ENCODE measurements at places on chromosomes 2 and 18.
A peak's percentile ranks its signal among the peaks of the same experiment; 100 is the strongest.

GRCh38 chr2:39696101-39696553 lies 30.4 kb downstream of the TMEM178A start:
- DNase-seq: peak; percentile 96

DNA sequence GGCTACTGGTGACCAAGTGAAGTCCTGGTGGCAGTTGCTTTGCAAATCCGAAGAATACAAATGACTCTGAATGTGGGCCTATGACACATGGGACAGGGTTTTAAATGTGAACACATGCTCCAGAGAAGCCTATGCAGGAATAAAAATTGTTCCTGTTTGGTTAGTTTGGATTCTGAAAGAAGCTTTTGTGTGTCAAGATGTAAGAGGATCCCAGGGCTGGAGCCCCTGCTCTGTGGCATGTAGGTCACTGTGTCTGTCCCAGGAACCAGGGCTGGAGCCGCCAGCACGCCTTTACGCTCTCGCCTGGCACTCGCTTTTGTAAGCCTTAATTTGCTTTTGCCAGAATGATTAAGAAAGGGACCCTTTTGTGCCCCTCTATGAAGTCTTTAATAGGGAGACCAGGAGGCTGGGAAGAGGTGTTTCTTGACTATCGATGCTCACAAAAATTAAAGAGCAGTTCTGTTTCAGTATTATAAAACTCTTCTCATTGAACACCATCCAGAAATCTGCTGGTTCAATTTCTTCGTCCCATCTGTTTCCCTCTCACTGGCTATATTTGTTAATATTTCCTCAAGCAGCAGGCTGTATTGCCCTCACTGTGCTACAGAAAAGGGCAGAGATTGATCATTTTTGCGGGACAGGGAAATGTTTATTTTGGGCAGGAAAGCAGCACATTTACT lies 532.7 kb upstream of the POU3F3 start:
- no peak for DNase-seq

GRCh38 chr2:208879666-208880065 lies 473.1 kb downstream of the PTH2R start:
- DNase-seq: no peak

DNA sequence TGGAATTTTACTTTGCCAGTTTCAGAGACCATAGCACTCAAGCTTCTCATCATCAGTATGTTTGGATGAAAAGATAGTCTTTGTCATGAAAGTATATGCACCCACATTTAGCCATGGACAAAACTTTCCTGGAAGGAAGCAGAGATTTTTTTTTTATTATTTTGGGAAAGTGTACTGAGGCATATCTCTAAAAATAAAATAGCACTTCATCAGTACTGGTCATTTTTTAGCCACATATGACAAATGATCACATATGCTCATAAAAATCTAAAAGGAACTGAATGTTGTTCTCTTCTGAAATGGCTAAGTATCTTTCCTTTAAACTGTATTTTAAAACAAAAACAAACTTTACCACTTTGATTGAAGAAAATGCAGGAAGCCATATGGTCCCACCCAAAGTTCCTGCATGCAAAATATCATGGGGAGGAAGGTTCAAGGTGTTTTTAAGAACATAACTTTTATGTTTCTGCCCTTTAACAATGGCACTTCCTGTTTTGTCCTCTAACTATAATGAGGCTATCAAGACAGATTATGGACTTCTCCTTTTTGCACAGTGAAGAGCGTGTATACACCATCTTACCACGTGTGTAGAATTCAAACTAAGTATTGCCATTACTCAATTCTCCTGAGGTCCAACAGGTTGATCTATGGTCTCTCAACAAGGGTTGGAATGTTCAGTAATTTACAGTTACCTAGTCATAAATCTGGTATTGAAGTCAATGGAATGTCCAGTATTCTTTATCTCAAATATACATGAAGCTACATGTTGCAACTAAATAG lies 77.1 kb upstream of the SLC39A10 start:
- DNase-seq: no peak

DNA sequence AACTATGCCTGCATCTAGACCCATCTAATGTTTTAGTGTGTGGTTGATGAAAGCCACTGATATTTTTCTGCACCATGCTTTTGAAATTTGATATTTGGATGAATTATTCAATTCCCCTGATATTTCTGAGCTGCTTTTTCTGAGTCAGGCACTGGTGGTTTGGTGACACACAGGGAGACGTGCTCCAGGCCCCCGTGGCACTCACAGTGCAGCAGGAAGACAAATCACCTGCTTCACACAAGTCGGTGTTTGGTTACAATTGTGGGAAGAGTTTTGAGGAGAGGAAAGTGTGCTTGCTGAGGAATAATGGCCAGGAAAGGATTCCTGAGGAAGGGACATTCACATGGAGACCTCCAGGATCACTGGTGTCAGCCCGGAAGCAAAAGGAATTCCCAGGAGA lies 179.7 kb downstream of the ACKR3 start:
- peak; percentile 1 for DNase-seq

- no peak for DNase-seq
These were observed 58.7 kb downstream of the PDCL3 start for GRCh38 chr2:100621371-100621951.

DNA sequence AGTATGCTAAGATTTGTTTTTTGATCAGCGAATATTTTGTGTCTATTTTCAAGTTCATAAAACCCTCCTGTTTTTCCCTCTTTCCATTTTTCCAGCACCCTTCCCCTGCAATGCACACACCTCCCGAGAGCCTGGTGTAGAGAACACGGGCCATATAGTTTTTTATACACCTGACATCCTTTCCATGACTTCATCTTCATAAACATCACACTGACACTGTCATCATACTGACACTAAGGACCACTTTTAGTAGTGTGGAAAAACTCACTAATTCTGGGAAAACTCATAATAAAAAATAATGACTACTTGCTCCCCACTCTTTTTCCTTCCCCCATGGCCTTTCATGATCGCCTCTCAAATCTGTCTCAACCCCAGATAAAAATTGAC lies 70.2 kb downstream of the EPHA4 start:
- no peak for DNase-seq

GRCh38 chr18:42564761-42565160 lies 550.7 kb downstream of the RIT2 start:
- DNase-seq: no peak

DNA sequence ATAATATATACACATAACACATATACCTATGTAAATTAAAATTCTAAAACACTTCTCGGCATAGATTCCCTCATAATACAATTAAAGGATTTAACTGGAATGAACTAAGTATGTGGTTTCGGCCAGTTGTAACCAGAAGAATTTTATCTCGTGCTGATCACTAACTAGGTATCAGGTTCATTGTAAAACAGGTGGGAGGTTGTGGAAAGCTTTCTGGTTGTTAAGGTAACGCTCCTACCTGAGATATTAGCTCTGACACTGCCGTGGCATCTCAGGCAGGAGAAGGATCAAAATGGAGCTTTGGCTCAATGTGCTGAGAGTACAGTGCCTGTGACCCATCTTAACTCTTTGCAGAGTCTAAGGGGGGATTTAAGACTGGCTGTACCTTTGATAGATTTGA lies 42.5 kb downstream of the SLC9A2 start:
- no peak for DNase-seq

- peak; percentile 80 for DNase-seq
These were observed 194.2 kb downstream of the INHBB start for GRCh38 chr2:120539937-120540718.

DNA sequence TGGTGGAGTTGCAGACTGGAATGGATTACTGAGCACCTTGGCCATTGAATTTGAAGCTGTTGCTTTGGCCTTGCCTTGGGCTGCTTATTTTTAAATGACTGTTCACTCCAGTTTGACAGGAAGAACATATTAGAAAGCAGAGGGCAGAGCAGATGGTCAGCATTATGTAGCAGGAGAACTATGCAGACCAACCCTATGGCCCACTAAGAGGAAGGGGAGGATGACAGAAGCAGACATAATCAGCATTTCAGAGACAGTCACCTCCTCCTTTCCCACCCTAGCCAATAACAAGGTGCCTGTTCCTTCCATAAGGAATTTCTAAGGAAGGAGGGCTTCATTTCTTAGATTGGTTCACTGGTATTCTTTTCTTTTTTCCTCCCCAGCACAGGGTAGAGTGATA lies 2.4 kb downstream of the CHRNA1 start:
- DNase-seq: peak; percentile 41

- DNase-seq: no peak
These were observed 558.2 kb downstream of the SUCLG1 start for GRCh38 chr2:83900862-83901261.

DNA sequence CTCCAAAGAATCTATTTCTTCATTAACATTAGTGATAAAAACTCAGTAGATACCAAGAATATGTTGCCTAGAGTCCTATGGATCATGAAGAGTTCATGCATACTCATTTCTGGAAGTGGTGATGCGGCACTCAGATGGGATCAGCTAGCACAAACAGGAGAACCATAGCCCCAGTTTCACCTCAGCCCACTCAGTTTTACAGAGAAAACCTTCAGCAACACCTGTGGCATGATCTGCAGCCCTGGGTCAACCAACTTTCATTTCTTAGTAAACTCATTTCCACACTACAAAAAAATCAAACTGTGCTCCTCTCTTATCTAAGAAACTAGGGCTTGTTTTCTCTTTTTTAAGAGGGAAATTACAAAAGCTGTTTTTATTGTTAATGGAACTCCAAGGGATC lies 569.4 kb downstream of the CCDC85A start:
- no peak for DNase-seq

GRCh38 chr2:120964819-120965218 lies 229.2 kb downstream of the GLI2 start:
- no peak for DNase-seq

DNA sequence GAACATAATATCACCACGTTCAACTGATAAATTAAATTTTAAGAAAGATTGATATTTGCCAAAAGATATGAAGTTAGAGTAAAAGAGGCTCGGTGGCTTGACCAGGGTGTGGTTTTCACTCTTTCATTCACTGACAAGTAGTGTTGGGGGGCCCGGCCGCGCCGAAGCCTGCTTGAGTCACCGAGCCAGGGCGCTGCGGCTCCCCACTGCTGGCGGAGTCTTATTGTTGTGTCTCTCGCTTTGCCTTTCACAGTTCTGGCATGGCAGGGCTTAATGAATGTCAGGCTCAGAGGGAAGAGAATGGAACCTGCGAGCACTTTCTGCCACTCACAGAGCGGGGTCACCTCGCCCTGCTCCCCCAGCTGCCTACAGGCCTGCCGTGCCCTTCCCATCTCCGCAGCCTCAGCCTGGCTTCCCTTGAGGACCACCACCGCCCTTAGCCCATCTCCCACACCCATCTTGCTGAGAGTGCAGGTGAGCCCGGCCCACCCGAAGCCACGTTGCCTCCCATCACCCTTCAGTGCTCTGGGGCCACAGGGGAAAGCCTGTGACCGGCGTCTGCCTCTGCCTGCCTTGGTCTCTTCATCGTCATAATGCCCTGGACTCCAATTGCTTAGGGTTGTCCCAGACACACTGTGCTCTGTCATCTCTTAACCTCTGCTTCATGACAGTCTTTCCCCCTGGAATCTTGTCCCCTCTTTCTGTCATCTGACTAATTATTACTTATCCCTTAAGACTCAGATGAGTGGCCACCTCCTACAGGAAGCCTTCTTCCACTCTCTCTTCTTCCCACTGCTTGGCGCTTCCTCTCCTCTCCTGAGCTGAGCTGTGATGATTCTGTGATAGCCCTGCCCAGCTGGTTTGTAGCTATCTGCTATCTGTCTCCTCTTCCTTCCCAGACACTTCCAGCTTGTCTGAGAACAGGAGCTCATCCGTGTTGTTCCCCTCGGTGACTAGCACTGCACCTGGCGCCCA lies 142.5 kb downstream of the FAM210A start:
- DNase-seq: no peak

DNA sequence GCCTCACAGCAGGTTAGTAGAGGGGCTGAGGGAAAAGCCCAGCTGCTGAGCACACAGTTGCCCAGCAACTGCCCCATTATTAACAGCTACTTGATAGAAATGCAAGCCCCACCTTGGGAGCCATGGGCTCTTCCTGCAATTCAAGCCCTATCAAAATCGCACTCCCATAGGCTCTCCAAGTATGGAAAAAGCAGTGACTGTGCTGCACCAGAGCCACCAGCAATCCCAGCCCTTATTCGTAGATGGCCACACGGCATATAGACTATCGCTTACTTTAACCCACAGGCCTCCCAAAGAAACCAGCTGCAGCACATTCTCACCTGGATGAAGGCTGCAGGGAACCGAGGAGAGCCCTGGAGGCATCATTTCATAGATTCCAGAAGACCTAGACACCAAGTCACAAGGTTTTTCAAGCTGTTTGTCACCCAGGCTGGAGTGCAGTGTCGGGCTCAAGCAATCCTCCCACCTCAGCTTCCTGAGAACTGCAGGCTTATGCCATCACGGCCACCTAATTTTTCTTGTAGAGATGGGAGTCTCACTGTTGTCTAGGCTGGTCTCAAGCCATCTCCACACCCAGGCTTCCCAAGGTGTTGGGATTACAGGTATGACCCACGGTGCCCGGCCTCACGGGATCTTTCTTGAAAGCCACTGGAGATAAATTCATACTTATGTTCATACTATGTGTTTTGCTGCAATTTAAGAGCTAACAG lies 11.3 kb downstream of the NCL start:
- peak; percentile 42 for DNase-seq

DNA sequence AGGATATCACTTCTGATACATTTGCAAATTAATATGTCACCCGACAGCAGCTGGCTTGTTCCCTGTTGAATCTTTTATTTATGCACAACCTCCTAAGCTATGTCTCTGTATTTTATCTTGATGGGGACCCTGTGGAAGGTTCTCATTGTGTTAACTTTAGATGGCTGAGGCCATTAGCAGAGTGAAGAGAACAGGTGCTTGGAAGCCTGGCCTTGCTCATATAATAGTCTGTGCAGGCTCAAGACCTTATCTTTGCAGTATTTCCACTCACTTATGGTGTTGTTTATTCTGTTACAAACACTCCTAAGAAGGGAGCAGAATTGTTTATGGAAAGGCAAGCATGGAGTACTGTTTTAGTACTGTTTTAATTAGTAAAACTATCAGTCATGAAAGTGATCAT lies 107.6 kb downstream of the SETBP1 start:
- DNase-seq: peak; percentile 39

DNA sequence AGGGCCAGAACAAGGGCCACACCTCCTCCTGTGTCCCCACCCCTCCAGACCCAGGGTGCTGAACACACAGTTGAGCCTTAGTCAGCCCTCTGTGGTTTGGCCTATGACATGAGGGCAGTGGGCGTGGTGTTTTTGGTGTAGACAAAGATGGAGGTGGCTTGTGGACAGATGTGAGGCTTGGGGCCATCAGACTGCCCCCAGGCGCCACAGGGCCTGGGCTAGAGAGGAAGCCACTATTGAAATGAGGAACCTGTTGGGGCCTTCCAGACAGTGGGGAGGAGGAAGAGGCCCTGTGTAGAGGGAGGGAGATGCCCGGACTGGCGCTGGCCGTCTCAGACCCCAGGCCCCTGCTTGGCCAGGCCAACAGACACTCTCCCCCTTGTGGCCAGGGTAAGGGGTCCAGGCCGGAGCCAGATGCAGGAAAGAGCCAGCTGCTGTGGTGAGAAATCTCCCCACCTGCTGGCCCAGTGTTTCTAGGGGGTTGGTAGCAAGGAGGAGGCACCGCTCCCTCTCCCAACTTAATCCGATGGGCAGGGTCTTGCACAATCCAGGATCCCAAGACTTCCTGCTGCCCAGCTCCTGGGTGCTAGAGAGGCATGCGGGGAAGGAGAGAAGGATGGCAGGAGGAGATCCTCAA lies 53.8 kb downstream of the SMAD7 start:
- peak; percentile 49 for DNase-seq

GRCh38 chr2:233565685-233566140 lies 869 bp downstream of the USP40 start:
- DNase-seq: peak; percentile 12

- no peak for DNase-seq
These were observed 50.1 kb downstream of the BOLA3 start for GRCh38 chr2:74097574-74097973.

- DNase-seq: no peak
These were observed 80.4 kb upstream of the ZCCHC2 start for GRCh38 chr18:62442391-62442790.

All from NCI-H69 (cell line).